ENCODE measurements at places on chromosomes 7 and 10. TPM values are rescaled to one million over a fixed set of nuclear protein-coding genes. Genes with fewer than 3 reads are reported as not detected.

Gene GNGT1
- not detected for total RNA-seq

Gene FKBP6
- not detected for total RNA-seq

Gene CHST12
- 9.6 TPM for total RNA-seq

Gene ACTL6B
- not detected for total RNA-seq

- DNase-seq: no peak
These were observed 460.1 kb downstream of the PLXDC2 start for GRCh38 chr10:20276127-20276979.

GRCh38 chr10:86961481-86962091, 3.2 kb downstream of the SNCG start:
- peak; percentile 57 for DNase-seq

DNA sequence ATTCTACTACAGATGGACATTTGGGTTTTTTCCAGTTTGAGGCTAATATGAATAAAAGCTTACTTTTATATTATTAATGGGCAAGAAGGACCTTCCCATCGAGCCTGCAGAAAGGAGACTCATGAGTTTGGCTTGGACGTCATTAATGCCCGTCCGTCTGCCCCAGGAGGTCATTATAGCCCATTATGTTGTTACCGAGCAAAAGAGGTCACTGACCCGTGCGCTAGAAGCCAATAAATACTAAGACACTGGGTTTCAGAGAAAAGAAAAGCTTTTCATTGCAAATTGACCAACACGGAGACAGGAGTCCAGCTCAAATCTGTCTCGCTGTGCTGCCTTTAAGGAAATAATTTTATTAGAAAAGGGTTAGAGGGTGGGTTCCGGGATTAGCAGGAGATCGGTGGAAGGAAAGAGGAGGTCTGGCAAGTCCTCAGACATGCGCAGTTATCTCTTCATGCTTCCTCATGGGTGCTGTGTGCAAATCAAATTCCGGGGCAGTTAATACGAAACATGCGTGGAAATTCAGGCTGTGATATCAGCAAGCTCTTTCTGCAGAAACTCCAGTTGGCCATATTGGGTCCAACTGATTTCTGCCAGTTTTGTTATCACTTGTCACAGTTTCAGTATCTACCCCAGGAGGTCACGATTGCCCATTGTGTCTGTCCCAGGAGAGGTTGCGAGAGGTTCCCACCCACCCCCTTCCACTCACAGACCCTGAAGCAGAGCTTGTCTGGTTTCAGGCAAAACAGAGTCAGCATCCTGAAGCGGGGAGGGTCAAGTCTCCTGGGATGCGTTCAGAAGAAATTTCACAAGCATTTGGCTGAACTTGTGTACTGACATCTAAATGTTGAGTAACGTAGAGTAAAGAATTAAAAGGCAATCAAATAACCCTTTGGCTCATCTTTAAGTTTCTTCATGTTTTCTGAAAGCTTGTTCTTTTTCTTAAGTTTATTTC, 1.1 kb upstream of the GALNTL5 start:
- DNase-seq: no peak

- DNase-seq: no peak
These were observed 4.9 kb downstream of the MAT1A start for GRCh38 chr10:80284522-80284921.

GRCh38 chr10:123718544-123719060, 52.4 kb downstream of the GPR26 start:
- DNase-seq: no peak

DNA sequence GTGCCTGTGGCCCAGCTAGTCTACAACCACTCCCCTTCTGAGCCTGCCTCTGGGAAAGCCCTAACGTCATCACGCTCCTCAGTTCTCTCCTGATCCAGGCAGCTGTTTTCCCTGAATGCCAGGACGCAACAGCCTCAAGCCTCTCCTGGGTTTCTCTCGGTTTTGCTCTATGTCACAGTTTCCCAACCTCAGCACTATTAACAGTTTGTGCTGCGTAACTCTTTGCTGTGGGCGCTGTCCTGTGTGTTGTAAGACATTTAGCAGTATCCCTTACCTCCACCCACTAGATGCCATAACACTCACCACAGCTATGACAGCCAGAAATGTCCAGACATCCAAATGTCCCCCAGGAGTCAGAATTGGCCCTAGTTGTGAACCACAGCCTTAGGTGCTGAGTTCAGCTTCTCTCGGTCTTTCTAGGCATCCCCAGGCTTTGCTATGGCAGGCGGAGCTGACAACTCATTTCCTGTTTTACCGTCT, 226.3 kb upstream of the NPVF start:
- DNase-seq: peak; percentile 32

- DNase-seq: no peak
These were observed 236.7 kb upstream of the KLF14 start for GRCh38 chr7:130970696-130971095.

DNA sequence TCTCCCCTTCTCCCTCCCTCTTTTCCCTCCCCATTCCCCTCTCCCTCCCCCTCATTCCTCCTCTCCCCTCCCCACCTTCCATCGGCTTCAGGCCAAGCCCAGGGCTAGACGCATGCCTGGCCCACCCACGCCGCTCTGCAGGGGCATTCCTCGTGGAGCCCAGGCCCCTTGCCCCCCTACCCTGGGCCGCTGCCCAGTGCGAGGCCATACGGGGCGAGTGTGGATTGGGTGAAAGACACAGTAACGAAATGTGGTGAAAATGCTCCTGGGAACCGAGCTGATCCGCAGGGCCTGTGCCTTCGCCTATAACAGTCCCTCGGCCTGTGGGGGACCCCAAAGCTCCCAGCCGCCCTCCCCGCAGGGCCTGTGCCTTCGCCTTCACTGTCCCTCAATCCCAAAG, 28.3 kb downstream of the ADGRA1 start:
- no peak for DNase-seq

DNA sequence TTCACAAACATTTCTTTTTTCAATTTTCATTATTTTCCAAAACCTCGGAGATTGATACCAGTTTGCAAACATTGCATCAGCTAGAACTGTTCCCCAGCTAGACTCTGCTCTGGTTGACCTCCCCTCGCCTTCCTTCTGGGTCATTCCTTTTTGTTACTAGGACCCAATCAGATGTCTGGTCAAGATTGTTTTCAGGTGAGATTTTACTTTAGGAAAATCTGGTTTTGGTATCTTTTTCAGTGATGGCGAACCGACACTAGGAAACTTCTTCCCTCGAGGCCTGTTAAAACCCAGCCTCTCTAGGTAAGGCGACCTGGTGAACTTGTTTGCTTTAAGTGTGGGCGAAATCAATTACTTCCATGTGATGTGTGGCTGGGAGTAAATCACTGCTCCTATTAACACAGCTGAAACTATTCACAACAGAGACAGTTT, 8.4 kb downstream of the PROSER2 start:
- DNase-seq: no peak

DNA sequence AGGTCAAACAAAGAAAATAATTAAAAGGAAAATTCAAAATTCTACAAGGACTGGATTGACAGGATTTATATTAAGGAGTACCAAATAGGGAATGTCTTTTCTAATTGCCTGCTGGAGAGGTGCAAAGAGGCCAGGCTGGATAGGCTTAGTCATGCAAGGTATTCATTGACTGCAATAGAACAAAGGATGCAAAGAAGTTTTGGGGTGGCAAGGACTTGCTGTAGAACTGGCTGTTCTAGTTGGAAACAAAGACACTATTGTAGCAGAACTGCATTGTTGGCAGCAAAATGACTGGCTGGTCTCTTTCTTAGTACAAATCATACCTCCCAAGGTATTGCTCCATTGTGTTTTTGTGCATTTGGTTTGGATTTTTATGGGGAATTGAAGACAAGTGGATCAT, 10.1 kb downstream of the ITGB8 start:
- no peak for DNase-seq

DNA sequence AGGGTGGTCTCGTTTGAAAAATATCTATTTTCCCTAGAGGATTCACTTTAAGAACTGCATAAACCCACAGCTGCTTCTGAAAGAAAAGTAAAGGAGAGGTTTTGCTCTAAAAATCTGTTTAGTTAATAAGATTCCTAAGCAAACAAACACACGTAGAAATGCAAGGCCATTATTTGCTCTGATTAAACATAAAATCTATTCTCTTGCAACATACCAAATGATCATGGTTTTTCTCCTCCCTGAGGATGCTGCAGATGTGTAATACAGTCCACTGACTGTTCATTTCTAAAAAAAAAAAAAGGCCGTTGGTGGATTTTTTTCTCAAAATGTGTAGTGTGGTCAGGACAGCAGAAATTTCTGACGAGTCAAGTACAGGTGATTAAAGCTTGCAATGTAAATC, 98.6 kb downstream of the BUB3 start:
- no peak for DNase-seq

- DNase-seq: peak; percentile 51
These were observed 70.4 kb downstream of the HERPUD2 start for GRCh38 chr7:35624299-35625186.

DNA sequence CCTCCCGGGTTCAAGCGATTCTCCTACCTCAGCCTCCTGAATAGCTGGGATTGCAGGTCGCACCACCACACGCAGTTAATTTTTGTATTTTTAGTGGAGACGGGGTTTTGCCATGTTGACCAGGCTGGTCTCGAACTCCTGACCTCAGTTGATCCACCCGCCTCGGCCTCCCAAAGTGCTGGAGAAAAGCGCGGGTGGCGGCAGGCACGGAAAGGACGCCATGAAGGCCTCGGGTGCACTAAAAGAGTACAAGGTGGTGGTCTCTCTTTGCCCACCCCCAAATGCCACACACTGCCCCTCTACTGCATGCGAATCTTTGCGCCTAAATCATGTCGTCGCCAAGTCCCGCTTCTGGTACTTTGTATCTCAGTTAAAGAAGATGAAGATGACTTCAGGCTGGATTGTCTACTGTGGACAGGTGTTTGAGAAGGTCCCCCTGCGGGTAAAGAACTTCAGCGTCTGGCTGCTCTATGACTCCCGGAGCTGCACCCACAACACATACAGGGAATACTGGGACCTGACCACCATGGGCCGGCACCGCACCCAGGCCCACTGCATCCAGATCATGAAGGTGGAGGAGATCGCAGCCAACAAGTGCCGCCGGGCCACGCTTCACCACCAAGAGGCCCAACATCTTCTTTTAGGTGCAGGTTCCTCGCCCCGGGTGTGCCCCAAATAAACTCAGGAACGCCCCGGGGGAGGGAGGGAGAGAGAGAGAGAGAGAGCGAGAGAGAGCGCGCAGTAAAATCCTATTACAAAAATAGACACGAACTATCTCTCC, 161.7 kb downstream of the HECW1 start:
- no peak for DNase-seq

DNA sequence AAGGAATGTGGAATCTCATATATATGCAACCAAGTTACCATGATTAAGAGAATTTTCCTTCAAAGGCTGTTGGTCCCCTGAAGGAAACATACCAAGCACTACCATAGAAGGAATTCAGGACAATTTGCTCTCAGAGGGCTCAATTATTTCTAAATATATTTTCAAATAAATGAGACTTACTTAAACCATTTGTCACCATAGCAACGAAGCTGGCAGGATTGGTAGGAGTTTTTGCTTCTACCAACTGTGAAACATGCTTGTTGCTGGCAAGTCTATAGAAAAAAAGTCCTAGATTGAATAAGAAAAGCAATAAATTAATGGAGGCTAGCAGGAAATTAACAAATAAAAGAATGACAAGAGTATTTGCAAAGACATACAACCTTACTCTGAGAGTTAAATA, 156.9 kb upstream of the NPSR1 start:
- no peak for DNase-seq

- no peak for DNase-seq
These were observed 3.5 kb upstream of the CCDC126 start for GRCh38 chr7:23593706-23594105.

GRCh38 chr10:24313283-24313682, 104.3 kb downstream of the KIAA1217 start:
- DNase-seq: no peak

DNA sequence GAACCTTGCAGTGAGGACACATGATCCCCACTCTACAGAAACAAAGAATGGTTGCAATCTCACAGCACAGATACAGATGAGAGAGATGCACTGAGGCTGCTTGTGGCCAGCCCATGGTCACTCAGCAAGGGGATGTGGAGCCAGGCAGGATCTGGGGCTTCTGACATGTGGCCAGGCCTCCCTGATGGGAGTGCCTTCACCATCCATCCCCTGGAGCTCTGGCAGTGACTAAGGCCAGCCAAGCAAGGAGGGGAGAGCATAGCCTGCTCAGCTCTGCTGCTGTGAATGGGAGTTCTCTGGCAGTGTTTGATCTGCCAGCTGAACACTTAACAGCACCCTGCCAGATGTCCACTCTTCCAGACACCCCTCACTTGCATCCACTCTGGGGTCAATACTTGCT, 19.8 kb downstream of the C10orf71 start:
- no peak for DNase-seq

DNA sequence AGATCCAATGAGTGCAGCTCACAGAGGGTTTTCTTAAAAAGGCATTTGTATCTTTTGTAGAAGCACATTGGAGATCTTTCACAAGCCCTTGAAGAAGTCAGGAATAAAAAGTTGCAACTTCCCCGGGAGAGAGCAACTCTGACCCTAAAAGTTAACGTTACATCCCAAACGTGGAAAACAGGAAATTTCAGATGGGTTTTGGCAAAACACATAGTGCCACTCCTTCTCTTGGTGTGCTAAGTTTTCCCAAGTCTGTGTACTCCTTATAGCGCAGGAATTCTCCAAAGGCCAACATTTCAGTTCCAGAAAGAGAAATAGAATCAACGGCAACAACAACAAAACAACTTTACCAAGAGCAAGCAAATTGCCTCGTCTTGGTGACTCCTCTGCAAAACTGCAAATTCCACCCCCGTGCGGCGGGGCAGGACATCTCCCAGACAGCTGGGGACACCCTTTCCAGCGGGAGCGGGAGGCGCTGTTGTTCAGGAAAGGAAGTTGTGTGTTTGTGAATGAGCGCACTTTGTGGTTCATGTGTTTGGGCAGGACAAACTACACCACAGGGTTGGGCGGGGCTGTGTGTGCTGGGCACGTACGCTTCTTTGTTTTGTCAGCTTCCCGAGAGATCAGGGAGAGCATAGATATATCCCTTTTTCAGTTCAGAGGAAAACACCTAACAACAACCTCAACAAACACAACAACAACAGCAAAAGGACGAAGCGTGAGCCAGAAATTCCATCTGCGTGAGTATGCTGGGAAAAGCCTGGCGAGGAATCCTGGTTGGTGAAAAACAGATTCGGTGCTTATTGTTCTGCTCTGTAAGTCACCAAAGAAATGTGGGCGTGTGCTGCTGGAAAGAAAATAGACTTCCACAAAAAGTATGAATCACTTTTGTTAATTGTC, 294.7 kb upstream of the PITRM1 start:
- peak; percentile 99 for DNase-seq

DNA sequence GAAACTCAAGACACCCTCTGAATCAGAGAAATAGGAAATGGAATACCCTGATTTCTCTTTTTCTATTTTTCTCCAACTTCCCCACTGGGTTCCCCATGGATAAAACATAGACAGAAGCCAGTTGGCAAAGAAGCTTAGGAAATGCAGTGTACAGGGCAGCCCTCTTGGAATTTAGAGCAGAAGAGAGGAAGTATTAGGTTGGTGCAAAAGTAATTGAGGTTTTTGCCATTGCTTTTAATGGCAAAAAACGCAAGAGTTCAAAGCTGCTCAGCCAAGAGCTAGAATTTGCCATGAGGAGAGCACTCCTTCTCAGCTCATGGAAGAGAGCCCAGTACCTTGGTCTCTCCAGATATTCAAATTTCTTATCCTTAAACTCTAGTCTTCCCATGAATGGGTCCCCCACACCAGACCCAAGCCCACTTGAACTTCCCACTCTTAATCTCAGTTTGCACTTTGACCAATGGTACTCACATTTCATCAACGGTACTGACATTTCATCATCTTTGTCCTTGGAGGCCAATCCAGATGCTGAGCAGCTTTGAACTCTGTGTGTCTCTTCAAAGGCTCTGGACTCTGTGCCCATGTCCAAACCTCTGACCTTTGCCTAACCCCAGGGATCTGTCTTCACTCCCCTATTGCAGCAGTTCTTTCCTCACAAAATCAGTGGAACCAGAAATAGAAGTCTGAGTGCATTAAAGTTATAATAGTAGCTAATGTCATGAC, 73.2 kb upstream of the PPP1R3C start:
- no peak for DNase-seq

All from LHCN-M2 (cell line).